ENCODE measurements at places on chromosomes 7 and 10.

GRCh38 chr10:34151481-34151880 is 663.6 kb downstream of the PARD3 start:
- H3K27ac ChIP-seq, result no peak overlapping the region
- DNase-seq, result no peak
- no peak overlapping the region for H3K4me3 ChIP-seq

GRCh38 chr7:95213809-95214492 is 110.4 kb downstream of the PON1 start:
- H3K27ac ChIP-seq, result no peak overlapping the region
- no peak overlapping the region for H3K4me3 ChIP-seq
- DNase-seq, result no peak
- H3K27me3 ChIP-seq, result no peaks in the 10 kb centered on the region
- H3K36me3 ChIP-seq, result no peaks in the 10 kb centered on the region

DNA sequence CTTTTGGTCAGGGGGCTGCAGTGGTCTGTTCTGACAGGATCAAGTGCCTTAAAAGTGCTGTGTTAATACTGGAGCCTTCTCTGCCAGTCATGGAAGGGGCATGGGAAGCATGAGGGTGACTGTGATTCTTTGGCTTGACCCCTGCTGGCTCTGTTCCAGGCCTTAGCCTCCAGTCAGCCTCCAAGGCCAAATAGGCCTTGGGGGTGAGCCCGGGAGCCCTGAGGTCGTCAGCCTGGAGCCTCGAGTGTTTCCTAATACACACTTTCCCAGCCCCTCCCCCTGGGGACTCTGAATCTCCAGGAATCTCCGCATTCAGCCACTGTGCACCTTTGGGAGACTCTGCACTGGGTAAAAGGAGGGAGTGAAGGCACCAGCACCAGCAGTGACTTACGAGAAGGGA is 10.0 kb downstream of the HKDC1 start:
- DNase-seq, result no peak
- H3K4me1 ChIP-seq, result peaks cover 57% of the 10 kb centered on the region
- peak overlapping the region; percentile 98 for H3K4me3 ChIP-seq
- peak overlapping the region; percentile 99 for H3K27ac ChIP-seq
- peaks cover 9% of the 10 kb centered on the region for H3K27me3 ChIP-seq

DNA sequence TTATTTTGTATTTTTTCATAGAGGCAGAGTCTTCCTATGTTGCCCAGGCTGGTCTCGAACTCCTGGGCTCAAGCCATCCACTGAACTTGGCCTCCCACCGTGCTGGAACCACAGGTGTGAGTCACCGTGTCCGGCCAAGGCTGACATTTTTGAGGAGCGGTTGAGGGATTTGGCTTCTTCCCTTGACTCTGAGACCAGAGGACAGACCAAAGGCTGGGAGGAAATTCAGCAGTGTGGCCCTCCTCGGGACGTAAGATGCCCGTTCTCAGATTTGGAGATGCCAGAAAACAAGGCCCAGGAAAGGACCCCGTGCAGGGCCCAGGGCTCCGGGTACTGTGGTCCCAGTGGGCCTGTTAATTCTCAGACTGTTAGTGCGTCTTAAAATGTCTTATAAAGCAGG is 146.2 kb downstream of the WDR37 start:
- no peak overlapping the region for H3K4me3 ChIP-seq
- DNase-seq, result no peak
- H3K27ac ChIP-seq, result no peak overlapping the region
- H3K4me1 ChIP-seq, result no peaks in the 10 kb centered on the region
- H3K36me3 ChIP-seq, result no peaks in the 10 kb centered on the region
- H3K27me3 ChIP-seq, result no peaks in the 10 kb centered on the region

DNA sequence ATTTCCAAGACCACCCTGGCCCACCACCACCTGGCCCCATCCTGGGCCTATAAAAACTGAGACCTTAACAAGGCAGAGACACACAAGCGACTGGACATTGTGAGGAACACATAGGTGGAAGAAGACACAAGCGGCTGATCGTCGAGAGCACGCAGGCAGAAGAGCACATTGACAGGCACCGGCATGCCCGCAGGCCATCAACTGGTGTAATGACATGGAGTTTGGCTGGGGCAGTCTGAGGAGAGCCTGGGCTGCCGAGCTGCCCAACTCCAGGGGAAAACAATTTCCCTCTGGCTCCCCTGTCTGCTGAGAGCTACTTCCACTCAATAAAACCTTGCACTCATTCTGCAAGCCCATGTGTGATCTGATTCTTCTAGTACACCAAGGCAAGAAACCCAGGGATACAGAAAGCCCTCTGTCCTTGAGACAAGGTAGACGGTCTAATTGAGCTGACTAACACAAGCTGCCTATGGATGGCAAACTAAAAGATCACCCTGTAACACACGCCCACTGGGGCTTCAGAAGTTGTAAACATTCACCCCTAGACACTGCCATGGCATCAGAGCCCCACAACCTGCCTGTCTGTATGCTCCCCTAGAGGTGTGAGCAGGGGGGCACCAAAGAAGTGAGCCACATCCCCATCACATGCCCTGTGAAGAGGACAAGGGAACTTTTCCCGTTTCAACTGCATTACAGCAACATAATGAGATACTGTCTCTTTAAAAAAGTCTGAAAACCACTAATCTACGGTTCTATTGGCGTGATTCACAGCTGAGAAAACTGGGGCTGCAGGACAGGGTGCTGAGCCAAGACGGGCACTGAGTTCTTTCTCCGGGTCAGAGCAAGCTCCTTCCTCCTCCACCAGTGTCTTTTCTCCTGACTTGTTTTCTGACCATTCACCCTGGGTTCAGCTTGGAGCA is 18.5 kb upstream of the TNS3 start:
- no peak for DNase-seq
- no peak overlapping the region for H3K4me3 ChIP-seq
- no peak overlapping the region for H3K27ac ChIP-seq
- H3K4me1 ChIP-seq, result no peaks in the 10 kb centered on the region
- peaks cover 8% of the 10 kb centered on the region for H3K36me3 ChIP-seq

DNA sequence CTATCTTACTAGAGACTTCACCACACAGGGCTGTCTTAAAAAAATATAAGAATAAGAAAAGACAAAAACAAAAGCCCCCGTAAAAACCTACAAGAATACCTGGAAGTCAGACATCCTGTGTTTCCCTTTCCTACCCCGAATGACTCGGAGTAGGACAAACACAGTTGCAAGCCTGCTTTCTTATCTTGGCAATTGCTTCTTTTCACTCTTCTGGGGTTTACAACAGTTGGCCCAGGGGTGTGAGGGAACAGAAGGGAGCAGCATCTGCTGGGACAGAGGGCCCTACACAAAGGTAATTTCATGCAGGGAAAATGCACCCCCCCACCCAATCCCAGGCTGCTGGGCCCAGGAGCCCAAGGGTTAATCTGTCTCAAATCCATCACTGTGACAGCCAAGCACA is 220.6 kb downstream of the ARHGAP12 start:
- H3K27me3 ChIP-seq, result no peaks in the 10 kb centered on the region
- H3K4me3 ChIP-seq, result peak overlapping the region; percentile 66
- peaks cover 26% of the 10 kb centered on the region for H3K4me1 ChIP-seq

- DNase-seq, result no peak
- no peaks in the 10 kb centered on the region for H3K4me1 ChIP-seq
- no peaks in the 10 kb centered on the region for H3K27me3 ChIP-seq
Observed at GRCh38 chr7:80908360-80908797, 10.5 kb downstream of the SEMA3C start.

DNA sequence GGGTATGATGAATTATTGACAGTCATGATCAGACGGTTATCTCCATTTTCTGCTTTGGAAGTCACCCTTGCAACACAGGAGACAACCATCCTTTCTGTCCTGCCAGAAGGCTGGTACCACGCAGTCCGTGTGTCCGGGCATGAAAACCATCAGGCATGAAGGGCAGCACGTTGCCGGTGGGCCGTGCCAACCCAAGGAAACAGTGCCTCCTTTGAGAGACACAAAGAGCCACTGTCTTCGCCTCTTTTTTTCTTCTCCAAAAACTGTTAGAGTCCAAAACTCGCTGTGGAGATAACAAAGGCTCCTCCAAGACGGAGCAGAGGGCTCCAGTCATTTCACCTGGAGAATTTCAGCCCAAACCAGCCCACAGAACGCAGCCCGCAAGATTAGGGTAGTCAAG is 60.4 kb upstream of the ARHGAP21 start:
- no peaks in the 10 kb centered on the region for H3K27me3 ChIP-seq
- no peak for DNase-seq
- no peak overlapping the region for H3K4me3 ChIP-seq
- no peaks in the 10 kb centered on the region for H3K4me1 ChIP-seq
- no peak overlapping the region for H3K27ac ChIP-seq

DNA sequence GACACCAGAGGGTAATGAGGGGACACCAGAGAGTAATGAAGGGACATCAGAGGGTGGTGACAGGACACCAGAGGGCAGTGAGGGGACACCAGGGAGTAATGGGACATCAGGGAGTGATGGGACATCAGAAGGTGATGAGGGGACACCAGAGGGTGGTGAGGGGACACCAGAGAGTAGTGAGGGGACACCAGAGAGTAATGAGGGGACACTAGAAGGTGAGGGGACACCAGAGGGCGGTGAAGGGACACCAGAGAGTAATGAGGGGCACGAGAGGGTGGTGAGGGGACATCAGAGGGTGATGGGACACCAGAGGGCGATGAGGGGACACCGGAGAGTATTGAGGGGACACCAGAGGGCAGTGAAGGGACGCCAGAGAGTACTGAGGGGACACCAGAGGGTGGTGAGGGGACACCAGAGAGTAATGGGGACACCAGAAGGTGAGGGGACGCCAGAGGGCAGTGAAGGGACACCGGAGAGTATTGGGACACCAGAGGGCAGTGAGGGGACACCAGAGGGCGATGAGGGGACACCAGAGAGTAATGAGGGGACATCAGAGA is 10.6 kb downstream of the NACAD start:
- H3K36me3 ChIP-seq, result peaks cover 15% of the 10 kb centered on the region
- H3K27me3 ChIP-seq, result no peaks in the 10 kb centered on the region

GRCh38 chr7:19920166-19920565 is 146.7 kb upstream of the TMEM196 start:
- no peaks in the 10 kb centered on the region for H3K4me1 ChIP-seq
- DNase-seq, result no peak
- H3K27ac ChIP-seq, result no peak overlapping the region
- no peaks in the 10 kb centered on the region for H3K27me3 ChIP-seq
- H3K36me3 ChIP-seq, result no peaks in the 10 kb centered on the region

GRCh38 chr7:135341049-135341448 is 107.4 kb downstream of the STRA8 start:
- H3K27me3 ChIP-seq, result no peaks in the 10 kb centered on the region
- DNase-seq, result no peak
- H3K4me3 ChIP-seq, result no peak overlapping the region
- H3K36me3 ChIP-seq, result no peaks in the 10 kb centered on the region
- no peak overlapping the region for H3K27ac ChIP-seq

DNA sequence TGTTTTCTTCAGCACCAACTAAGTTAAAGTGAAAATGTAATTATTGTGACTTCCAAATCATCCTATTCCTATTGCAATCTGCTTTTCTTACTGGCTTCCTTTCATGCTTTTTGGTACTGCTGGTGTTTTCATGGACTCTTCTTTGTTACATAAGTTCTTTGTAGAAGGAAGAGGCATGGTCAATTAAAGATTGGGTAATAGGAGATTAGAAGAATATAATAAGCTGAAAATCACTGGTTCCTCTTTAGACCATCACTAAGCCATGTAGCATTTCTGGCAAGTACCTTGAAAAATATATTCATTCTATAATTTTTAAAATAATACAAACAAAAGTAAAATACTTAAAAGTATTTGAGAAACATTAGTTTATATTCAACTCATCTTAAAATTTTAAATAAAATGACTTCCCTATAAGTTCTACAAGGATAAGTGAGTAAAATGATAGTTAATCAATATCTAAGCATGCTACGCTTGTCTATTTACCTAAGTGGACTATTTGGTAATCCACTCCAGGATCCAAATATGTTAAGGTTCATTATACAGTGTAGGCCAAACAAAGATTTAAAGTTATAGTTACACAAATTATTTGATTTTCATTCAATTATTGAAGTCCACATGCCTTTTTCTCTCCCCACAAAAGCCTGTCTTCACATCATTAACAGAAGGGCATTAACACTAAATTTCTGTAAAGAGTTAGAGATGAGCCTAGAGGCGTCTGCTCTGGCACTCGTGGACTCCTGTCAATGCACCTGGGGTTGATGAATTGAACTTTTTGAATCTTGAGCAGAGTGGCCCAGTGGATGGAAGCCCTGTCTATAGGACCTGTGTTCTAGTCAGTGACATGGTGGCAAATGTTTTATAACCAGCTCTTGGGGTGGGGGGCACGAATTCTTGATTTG is 408.1 kb downstream of the INHBA start:
- H3K27ac ChIP-seq, result no peak overlapping the region
- H3K27me3 ChIP-seq, result no peaks in the 10 kb centered on the region
- no peaks in the 10 kb centered on the region for H3K4me1 ChIP-seq
- H3K4me3 ChIP-seq, result no peak overlapping the region

DNA sequence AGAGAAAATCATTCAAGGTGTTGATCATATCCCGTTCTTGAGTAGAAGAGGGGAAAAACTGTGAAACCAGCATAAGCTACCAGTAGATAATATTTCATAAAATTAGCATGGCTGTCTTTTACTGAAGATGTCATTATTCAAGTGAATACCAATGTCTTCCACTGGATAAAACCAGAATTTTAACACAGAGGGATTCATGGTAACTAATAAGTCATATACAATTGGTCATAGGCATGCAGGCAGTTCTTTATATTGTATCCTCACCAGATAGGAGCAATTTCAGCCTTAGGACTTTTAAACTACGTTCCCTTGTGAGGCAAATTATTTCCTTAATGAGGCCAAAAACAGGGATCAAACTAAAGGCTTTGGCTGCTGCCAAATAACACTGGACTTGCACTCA is 202.3 kb upstream of the PITRM1 start:
- no peaks in the 10 kb centered on the region for H3K27me3 ChIP-seq
- no peaks in the 10 kb centered on the region for H3K36me3 ChIP-seq
- no peak overlapping the region for H3K4me3 ChIP-seq
- no peak for DNase-seq
- H3K27ac ChIP-seq, result no peak overlapping the region
- H3K4me1 ChIP-seq, result no peaks in the 10 kb centered on the region

- no peak for DNase-seq
- H3K27ac ChIP-seq, result no peak overlapping the region
- no peak overlapping the region for H3K4me3 ChIP-seq
- H3K27me3 ChIP-seq, result no peaks in the 10 kb centered on the region
- no peaks in the 10 kb centered on the region for H3K4me1 ChIP-seq
- no peaks in the 10 kb centered on the region for H3K36me3 ChIP-seq
Observed at GRCh38 chr7:51066405-51066882, 250.2 kb downstream of the COBL start.

DNA sequence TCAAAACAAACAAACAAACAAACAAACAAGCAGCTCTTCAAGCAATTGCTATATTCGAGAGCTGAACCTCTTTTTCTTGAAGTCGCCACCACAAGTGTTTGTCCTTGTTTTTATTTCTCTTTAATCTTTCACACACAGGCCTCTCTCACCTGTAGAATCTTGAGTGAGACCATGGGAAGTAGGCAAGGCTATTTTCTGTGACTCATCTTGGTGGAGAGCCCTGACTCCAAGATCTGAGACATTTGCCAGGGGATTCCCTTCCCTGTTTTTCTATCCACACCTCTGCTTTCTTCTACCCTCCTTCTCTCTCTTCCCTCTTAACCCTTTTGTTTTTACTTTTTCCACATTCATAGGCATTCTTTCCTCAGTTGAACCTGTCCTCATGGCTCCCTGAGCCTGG is 8.0 kb upstream of the TAS2R60 start:
- H3K4me1 ChIP-seq, result peaks cover 27% of the 10 kb centered on the region
- no peak overlapping the region for H3K4me3 ChIP-seq
- no peaks in the 10 kb centered on the region for H3K36me3 ChIP-seq
- no peak overlapping the region for H3K27ac ChIP-seq

GRCh38 chr10:118501171-118501570 is 94.3 kb downstream of the PRLHR start:
- peaks cover 8% of the 10 kb centered on the region for H3K27me3 ChIP-seq
- H3K36me3 ChIP-seq, result no peaks in the 10 kb centered on the region
- H3K27ac ChIP-seq, result no peak overlapping the region
